CD14-positive monocyte (primary cell): ENCODE measurements at places on chromosomes 11 and 22. TPM values are rescaled to one million over a fixed set of nuclear protein-coding genes. Genes with fewer than 3 reads are reported as not detected.

DNA sequence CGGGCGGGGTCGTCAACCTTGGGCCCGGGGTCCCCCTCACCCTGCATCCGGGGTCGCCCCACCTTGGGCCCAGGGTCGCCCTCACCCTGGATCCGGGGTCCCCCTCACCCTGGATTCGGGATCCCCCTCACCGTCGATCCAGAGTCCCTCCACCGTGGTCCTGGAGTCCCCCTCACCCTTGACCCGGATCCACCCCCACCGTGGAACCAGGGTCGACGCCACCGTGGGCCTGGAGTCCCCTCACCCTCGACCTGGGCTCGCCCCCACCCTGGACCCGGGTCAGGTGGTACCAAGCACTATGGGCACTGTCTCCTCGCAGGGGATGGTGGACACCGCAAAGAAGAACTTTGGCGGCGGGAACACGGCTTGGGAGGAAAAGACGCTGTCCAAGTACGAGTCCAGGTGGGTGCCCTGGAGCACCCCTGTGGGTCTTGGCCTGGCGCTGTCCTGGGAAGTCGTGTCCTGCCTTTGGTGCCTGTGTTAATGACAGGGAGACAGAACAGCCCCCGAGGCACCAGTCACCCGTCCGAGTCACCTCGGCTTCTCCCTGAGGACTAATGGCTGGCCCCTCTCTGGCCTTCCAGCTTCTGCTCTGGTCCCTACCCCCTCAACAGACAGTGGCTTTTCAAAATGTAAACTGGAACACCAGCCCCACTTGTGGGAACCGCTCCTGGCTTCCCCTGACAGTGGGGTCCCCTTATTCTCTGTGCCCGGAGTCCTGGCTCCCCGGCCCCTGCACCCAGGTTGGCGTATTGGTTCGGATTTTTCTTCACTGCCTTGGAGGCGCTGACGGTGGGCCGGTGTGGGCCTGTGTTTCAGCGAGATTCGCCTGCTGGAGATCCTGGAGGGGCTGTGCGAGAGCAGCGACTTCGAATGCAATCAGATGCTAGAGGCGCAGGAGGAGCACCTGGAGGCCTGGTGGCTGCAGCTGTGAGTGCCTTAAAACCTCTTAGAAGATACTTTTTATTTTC lies 762 bp downstream of the CRELD2 start:
- H3K4me3 ChIP-seq = peak overlapping the region; percentile 55
- H3K36me3 ChIP-seq = peaks cover 2% of the 10 kb centered on the region
- DNase-seq = no peak
- H3K27me3 ChIP-seq = no peaks in the 10 kb centered on the region

Gene PDE3B
- 5.2 TPM for polyA plus RNA-seq

Gene GAS2
- 0.86 TPM for polyA plus RNA-seq

GRCh38 chr22:38799265-38800002 lies 5.5 kb upstream of the DNAL4 start:
- H3K4me3 ChIP-seq = no peak overlapping the region
- H3K36me3 ChIP-seq = no peaks in the 10 kb centered on the region
- no peak for DNase-seq
- H3K27me3 ChIP-seq = peaks cover 17% of the 10 kb centered on the region
- H3K27ac ChIP-seq = no peak overlapping the region

- H3K4me3 ChIP-seq = no peak overlapping the region
- H3K36me3 ChIP-seq = no peaks in the 10 kb centered on the region
- H3K4me1 ChIP-seq = peaks cover 40% of the 10 kb centered on the region
- DNase-seq = no peak
- H3K27me3 ChIP-seq = peaks cover 20% of the 10 kb centered on the region
Measured at GRCh38 chr11:68373189-68373814, 60.9 kb downstream of the LRP5 start.

Gene RAG1
- polyA plus RNA-seq = not detected in 2 replicates

DNA sequence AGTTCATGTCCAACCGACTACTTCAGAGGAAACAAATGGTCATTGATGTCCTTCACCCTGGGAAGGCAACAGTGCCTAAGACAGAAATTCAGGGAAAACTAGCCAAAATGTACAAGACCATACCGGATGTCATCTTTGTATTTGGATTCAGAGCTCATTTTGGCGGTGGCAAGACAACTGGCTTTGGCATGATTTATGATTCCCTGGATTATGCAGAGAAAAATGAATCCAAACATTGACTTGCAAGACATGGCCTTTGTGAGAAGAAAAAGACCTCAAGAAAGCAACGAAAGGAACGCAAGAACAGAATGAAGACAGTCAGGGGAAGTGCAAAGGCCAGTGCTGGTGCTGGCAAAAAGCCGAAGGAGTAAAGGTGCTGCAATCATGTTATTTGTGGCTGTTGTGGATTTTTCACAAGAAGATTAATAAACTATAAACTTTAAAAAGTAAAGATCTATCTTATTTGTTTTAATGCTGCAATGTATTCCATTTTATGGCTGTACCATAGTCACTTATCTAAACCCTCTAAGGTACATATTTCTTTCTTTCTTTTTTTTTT lies 20.1 kb upstream of the HIPK3 start:
- no peak for DNase-seq
- H3K27ac ChIP-seq = no peak overlapping the region
- no peaks in the 10 kb centered on the region for H3K36me3 ChIP-seq
- no peak overlapping the region for H3K4me3 ChIP-seq
- no peaks in the 10 kb centered on the region for H3K27me3 ChIP-seq

Gene GVQW3
- not detected for polyA plus RNA-seq

- H3K27ac ChIP-seq = peak overlapping the region; percentile 73
- H3K4me1 ChIP-seq = peaks cover 69% of the 10 kb centered on the region
- DNase-seq = peak; percentile 67
- no peak overlapping the region for H3K4me3 ChIP-seq
- H3K36me3 ChIP-seq = peaks cover 38% of the 10 kb centered on the region
Measured at GRCh38 chr11:75265851-75266531, 25.4 kb downstream of the TPBGL start.

DNA sequence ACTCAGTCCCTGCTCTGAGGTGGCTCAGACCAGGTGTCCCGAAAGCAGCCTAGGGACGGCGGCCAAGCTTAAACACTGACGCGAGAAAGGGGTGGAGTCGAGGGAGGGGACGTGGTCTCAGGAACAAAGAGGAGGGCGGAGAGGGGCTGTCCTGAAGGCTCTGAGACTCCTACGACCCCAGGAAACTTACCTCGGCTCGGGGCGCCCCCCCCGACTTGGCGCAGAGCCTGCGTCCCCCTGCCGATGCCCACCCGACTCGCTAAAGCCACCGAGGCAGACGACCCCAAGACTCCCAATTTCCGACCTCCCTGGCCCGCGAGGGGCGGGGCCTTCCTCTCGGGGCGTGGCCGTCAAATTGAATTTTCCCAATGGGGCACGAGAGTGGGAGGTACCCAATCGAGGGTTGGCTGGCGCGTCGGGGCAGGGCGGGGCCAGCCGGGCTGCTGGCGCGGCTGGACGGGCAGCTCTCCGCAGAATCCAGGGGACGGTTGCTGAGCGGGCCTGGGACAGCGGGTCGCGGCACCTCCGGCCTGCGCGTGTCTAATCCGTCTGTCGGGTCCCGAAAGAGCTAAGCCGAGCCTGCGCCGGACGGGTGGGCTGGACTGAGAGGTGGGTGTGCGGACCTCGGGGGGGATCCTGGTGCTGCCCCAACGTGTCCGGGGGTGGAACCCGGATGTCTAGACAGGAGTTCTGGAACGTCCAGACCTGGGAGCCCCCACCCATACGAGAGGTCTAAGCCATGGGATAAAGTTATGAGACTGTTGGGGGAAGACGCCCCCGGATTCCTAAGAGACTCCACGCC lies at the start of gene SMTN:
TSS of gene SMTN (plus strand) at position 471 of the 802 bp plus-strand sequence. CDS start 1,941 bp downstream, outside the sequence.
- no peaks in the 10 kb centered on the region for H3K36me3 ChIP-seq
- peak; percentile 80 for DNase-seq
- H3K27me3 ChIP-seq = no peaks in the 10 kb centered on the region
- peak within 1 kb of the TSS; percentile 64 for H3K27ac ChIP-seq

Gene CENPM
- not detected for polyA plus RNA-seq

DNA sequence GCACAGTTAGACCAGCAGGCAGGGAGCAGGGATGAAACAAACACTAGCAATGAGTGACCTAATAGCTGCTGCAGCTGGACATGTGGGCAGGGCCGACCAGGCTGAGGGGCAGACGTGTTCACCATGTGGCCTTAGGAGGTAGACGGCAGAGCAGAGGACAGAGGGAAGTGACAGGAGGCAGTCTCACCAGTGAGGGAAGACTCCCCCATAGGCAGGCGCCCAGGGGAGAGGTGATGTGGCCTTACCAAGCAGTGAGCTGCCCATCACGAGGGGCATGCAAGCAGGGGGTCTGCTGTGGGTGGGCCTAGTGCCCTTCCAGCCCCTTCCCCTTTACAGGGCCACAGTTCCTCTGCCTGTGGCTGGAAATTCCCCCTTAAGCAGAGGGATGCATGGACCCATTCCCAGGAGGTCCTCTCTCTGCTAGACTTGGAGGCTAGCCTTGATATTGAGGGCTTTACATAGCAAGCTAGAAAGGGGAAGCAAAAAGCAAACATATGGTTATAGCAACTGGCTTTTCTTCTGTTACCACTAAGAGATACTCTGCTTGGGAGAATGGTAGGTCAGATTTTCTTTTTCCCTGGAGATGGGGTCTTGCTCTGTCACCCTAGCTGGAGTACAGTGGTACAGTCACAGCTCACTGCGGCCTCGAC lies 67.6 kb downstream of the MPPED1 start:
- H3K4me1 ChIP-seq = peaks cover 34% of the 10 kb centered on the region
- H3K27me3 ChIP-seq = no peaks in the 10 kb centered on the region
- H3K4me3 ChIP-seq = no peak overlapping the region

DNA sequence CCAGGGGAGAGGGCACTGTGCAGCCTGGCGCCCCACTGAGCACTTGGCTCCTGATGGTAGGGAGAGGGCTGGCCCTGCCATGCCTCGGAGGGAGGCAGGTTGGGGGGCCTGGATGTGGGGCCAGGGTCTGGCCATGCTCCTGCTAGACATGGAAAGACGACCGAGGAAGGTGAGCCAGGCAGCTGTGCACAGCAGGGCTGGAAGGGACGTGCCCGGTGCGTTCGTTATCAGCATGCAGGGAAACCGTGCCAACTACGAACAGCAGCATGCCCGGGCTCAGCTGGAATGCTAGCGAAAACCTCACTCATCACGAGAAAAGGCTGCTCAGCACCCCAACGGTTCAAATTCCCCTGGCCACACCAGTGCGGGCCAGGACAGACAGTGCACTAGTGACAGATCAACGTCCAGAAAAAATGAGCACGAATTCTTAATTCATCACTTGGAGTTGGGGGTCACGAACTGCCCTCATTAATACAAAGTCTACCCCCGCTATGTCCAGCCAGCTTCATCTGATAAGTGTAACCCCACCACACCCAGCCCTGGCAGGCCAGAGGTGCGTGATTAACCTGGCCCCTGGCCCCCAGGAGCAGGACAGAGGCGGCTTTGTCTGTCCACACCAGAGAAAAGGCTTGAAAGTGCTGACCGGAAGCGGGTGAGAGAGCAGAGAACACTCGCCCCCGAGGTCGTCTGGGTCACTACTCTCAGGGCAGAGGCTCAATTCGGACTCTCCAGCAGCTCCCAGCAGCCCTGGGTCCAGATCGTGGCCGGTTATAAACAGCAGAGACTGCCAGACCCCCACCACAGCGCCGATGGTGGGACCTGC lies 84.2 kb downstream of the CELSR1 start:
- H3K4me1 ChIP-seq = no peaks in the 10 kb centered on the region
- DNase-seq = no peak
- H3K27ac ChIP-seq = no peak overlapping the region
- H3K36me3 ChIP-seq = no peaks in the 10 kb centered on the region

Gene PITPNM1
- polyA plus RNA-seq = 122 and 173 TPM in 2 replicates

GRCh38 chr22:39898997-39899396 lies 1.9 kb upstream of the GRAP2 start:
- H3K4me3 ChIP-seq = no peak overlapping the region
- H3K27ac ChIP-seq = peak overlapping the region; percentile 34
- H3K4me1 ChIP-seq = peaks cover 41% of the 10 kb centered on the region
- no peaks in the 10 kb centered on the region for H3K36me3 ChIP-seq
- peak; percentile 40 for DNase-seq

Gene FAM111B
- polyA plus RNA-seq = 0.09 TPM

DNA sequence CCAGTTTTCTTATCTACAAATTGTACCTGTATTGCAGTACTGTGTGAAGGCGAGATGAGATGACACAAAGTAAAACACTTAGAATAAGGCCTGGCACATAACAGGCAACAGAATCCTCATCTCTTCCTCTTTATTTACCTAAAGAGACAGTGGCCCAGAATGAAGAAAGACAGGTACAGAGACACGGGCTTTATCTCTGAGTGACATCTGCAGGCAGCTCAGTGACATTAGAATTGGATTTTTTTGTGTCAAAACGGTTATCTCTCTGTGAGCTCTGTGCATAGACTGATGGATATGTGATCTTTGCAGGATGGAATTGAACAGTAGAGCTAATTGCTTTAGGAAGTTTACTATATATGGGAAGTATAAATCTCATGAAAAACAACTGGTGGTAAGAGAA lies 36.2 kb upstream of the TRPC6 start:
- no peaks in the 10 kb centered on the region for H3K4me1 ChIP-seq
- H3K4me3 ChIP-seq = no peak overlapping the region
- no peak overlapping the region for H3K27ac ChIP-seq
- no peaks in the 10 kb centered on the region for H3K27me3 ChIP-seq
- DNase-seq = no peak

Gene CNIH2
- polyA plus RNA-seq = not detected

DNA sequence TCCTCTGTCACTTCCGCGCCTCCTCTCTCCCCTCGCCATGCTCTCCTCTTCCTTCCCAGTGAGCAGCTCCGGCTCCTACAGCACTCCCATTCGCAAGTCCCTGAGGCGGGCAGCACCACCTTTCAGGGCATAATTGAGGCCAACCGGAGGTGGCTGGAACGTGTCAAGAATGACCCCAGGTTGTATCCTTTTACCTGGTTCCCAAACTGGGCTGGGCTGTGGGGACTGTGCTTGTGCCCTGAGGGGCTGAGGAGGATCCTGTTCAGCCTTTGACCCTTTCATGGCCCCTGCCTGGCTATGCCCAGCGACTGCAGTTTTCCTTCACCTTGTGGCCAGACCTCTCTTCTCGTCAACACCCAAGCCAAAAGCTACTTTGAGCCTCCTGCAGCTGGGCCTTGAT lies 84.1 kb downstream of the CEP164 start:
- H3K36me3 ChIP-seq = peaks cover 18% of the 10 kb centered on the region
- H3K27ac ChIP-seq = no peak overlapping the region
- no peaks in the 10 kb centered on the region for H3K4me1 ChIP-seq
- DNase-seq = no peak
- H3K4me3 ChIP-seq = no peak overlapping the region

GRCh38 chr11:99268886-99269285 lies 248.1 kb downstream of the CNTN5 start:
- H3K4me3 ChIP-seq = no peak overlapping the region
- H3K4me1 ChIP-seq = no peaks in the 10 kb centered on the region
- no peaks in the 10 kb centered on the region for H3K36me3 ChIP-seq
- no peak for DNase-seq

- H3K27me3 ChIP-seq = no peaks in the 10 kb centered on the region
- no peak overlapping the region for H3K27ac ChIP-seq
- no peaks in the 10 kb centered on the region for H3K4me1 ChIP-seq
- no peaks in the 10 kb centered on the region for H3K36me3 ChIP-seq
- no peak for DNase-seq
Measured at GRCh38 chr11:77090373-77091111, 12.1 kb upstream of the OMP start.

Gene ENTHD1
- polyA plus RNA-seq = not detected

- H3K4me3 ChIP-seq = no peak overlapping the region
- H3K36me3 ChIP-seq = peaks cover 6% of the 10 kb centered on the region
- H3K27ac ChIP-seq = no peak overlapping the region
- peaks cover 25% of the 10 kb centered on the region for H3K4me1 ChIP-seq
- DNase-seq = no peak
Measured at GRCh38 chr11:61390161-61390560, 2.2 kb upstream of the TMEM216 start.

GRCh38 chr11:73976451-73977151 lies 6.0 kb downstream of the UCP2 start:
- H3K36me3 ChIP-seq = peaks cover 62% of the 10 kb centered on the region
- no peak overlapping the region for H3K27ac ChIP-seq
- no peaks in the 10 kb centered on the region for H3K27me3 ChIP-seq
- H3K4me1 ChIP-seq = peaks cover 78% of the 10 kb centered on the region
- no peak for DNase-seq
